ENCODE measurements at places on chromosomes 12 and 14.

- DNase-seq = no peak
These were observed 2.3 kb downstream of the MEG3 start for GRCh38 chr14:100828031-100828769.

GRCh38 chr14:56760164-56760914, 49.9 kb downstream of the OTX2 start:
- no peak for DNase-seq

- no peak for DNase-seq
These were observed at the start of gene PDE3A for GRCh38 chr12:20368114-20368650. Gene PDE3A (plus strand): TSS chr12:20368537. CDS start chr12:20369285, 748 bp downstream.

DNA sequence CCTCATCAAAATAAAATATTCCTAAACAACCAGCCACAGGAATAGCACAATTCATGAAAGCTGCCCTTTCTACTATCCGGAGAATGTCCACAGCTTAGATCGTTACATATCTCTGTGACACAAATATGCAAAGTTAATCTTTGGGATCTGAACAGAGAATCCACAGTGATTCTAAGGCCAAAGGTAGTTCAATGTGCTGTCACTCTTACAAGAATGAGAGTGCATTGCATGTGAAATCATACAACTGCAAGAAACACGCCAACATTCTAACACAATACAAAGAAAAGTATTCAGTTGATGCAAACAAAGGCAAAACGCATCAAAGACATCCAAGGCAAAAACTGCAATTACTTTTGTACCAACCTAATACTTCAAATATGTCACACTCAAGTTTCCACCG, 60.4 kb downstream of the KSR2 start:
- no peak for DNase-seq

DNA sequence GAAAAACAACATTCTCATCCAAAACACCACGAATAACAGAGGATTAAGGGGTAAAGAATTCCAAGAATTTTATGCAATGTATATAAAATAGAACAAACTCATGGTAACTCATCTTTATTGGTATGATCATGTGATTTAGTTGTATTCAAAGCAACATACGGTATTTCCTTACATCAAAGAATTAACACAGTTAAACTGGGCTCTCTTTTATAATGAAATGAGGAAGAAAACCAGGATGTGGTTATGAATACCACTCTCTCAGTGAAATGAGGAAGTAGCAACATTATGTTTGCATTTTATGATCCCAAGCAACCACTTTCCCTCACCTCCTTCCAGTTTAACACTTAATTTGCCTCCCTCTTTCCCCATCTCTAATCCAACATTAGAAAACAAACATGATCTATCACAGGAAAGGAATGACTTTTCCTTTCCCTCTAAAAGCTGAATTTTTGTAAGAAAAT, 22.9 kb downstream of the SPTLC2 start:
- no peak for DNase-seq

GRCh38 chr12:2179953-2180736, 127.4 kb downstream of the CACNA1C start:
- no peak for DNase-seq

- DNase-seq = no peak
These were observed 920.5 kb downstream of the LRFN5 start for GRCh38 chr14:42527141-42527540.

- DNase-seq = no peak
These were observed 120.9 kb downstream of the SLC8A3 start for GRCh38 chr14:70067810-70068209.

DNA sequence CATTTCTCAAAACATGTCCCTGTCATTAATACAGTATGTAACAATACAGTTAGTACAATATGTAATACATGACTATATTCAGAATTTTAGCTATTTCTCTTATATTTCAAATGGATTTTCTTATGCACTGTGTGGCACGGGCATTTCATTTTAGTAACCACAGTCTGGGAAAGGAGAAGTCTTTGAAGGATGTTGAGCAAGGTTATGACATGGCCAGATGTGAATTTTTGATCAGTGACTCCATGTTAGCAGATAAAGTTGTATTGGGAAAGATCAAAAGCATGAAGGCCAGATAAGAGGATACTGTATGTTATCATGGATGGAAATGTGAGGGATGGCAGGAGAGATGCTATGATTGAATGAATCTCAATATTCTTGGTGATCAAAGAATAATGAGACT, 285.2 kb downstream of the NAV3 start:
- no peak for DNase-seq

DNA sequence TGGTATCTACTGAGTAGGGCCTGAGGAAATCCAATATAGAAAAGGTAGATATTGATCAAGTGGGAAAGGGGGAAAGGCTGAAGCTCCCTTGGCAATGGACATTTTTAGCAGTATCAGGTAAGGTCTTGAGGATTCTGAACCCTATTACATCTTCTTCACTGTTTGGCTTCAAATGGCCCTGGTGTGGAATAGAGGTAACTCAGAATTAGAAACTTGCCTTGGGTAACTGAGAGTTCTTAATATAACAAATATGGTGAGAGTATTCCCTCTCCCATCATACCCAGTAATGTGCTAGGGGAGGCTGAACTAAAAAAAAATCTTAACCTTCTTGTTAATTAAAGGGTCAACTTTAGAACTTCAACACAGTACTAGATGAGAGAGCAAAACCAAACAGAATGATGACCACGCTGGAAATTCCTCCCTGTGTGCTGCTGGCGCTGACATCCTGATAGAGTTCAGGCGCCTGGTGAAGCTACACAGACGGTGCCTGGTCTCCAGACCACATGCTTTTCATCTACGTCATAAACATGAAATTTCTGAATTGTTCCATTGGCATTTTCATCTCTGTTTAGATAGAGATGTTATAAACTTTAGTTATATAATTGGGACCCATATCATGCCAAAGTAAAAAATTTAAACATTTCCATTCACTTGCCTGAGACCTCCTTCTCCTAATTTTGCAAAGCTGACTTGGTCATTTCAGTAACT, 128.3 kb downstream of the AKAP6 start:
- no peak for DNase-seq

- no peak for DNase-seq
These were observed 50.5 kb downstream of the LMNTD1 start for GRCh38 chr12:25502596-25502995.

GRCh38 chr12:93537769-93538168, 34.7 kb upstream of the SOCS2 start:
- no peak for DNase-seq

DNA sequence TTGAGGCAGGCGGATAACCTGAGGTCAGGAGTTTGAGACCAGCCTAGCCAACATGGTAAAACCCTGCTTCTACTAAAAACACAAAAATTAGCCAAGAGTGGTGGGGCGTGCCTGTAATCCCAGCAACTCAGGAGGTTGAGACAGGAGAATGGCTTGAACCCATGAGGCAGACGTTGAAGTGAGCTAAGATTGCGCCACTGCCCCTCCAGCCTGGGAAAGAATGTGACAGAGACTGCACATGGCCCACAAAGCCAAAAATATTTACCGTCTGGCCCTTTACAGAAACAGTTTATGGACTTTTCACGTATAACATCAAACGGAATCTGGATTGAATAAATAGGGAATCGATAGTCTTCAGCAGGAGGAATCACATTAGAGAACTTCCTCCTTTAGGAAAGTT, 3.5 kb downstream of the RSRC2 start:
- no peak for DNase-seq

DNA sequence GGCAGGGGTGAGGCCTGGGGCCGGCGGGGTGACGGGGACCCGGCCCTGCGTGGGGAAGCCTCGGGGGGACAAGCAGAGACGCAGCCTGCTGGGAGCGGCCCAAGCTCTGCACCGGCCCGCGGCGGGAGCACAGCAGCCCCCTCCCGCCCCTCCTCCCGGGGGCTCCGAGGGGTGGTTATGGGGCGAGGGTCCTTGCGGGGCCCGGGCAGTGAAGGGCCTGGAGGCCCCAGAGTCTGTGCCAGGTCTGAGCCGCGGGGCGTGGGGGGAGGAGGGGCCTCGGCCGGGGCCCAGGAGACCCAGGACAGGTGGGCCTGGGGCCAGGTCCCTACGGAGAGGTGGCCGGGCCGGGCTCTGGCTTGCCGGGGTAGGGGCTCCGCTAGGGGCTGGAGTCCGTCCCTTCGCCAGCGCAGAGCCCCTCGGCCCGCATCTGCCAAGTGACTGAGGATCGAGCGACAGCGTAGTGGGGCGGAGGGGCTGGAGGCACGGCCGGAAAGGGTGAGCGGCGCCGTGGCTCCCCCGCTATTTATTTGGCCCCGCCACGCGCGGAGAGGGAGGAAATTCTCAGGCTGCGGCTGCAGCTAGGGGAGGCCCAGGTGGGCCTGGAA, 495 bp downstream of the TMEM121 start:
- DNase-seq = no peak

DNA sequence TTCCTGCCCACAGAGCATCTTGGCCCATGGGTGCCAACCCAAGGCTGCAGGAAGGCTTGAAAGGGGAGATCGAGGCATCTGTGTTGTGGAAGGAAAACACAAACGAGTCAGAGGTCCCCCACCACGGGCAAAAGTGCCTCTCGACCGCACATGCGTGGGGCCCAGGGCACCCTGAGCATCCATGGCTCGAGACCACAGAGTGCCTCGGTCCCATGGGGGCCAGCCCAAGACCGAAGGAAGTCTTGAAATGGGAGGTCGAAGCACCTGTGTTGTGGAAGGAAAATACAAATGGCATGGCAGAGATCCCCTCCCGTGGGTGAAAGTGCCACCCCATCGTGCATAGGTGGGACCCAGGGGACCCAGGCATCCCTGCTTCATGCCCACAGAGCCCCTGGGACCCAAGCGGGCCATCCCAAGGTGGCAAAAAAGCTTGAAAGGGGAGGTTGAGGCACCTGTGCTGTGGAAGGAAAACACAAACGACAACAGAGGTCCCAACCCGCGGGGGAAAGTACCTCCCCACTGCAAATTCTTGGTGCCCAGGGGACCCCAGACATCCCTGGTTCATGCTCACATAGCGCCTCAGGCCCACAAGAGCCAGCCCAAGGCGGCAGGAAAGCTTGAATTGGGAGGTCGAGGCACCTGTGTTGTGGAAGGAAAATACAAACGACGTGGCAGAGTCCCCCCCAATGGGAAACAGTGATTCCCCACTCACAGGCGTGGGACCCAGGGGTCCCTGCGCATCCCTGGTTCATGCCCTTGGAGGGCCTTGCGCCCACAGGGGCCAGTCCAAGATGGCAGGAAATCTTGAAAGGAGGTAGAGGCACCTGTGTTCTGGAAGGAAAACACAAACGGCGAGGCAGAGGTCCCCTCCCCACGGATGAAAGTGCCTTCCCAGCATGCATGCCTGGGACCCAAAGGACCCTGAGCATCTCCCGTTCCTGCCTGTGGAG, 373.0 kb downstream of the ALG10 start:
- DNase-seq = no peak

DNA sequence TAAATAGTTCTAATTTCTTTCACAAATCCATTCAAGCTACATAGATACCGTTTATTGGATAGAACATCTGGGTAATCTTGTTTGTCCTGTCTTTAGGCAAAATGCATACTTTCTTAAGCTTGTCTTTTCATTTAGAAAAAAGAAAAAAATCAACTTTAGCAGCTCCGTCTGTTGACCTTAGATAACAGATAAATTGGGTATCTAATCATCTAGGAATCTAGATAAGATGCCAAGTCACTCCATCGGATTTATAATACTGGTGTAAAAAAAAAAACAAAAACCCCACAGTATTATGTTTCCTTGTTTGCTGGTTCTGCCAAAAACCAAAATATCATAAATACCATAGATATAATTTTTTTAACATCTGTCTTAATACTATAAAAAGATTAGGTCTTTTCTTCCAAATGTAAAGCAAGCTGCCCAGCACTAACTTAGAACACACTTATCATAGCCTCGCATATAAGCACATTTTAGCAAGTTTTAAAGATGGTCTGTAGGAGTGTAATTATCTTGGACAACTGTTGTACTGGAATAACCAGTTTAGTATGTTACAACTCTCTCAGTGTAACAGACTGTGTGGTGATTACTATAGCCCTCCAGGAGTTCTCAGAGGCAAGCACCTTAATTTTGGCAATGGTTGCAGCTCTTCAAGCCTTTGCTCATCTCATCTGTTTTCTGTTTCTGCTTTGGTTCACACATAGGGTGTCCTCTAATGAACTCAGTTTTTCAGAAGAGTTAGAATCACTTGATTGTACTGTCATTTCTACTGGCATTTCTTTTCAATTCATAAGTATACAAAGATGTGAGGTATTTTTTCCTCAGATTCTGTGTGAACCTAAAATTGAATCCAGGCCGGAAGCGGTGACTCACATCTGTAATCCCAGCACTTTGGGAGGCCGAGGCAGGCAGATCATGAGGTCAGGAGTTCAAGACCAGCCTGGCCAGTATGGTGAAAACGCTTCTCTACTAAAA, 83.1 kb downstream of the ANO6 start:
- DNase-seq = no peak

GRCh38 chr14:51550636-51551035, 101.1 kb upstream of the FRMD6 start:
- DNase-seq = no peak

DNA sequence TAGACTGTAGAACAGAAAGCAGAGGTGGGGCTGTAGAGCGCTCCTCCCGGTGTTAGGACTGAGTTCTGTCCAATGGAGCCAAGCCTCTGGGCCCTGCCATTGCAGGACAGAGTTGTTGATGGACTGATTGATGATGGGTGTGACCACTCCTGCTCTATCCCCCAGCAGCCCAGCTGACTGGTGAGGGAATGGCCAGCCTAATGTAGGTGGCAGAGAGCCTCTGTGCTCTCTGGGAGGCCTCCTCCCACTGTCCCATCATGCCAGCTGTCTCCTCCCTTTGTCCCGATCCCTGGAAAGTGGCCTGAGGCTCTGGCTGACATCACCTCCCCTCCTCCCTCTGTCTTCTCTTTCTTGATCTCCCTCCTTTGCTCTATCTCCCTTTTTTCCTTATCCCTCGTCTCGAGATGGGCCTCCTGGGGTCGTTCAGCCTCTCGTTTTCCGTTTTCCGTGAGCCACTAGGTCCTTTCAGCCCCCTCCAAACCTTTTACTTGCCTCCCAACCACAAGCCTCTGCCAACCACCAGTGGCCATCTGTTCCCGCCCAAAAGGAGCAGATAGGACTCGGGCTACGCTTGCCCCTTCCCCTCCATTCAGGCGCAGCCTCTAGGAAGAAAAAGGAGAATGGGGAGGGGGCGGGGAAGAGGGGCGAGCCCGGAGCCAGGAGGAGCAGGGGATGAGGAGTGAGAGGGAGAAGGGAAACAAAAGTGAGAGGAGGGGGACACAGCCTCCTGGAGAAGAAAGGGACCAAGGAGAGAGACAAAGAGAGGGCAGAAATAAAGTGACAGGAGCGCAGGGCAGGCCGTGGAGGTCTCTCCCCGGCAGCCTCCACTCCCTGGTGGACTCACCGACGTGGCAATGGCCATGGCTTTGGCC, 572 bp downstream of the EFS start:
- DNase-seq = no peak

- no peak for DNase-seq
These were observed 380.8 kb downstream of the EGLN3 start for GRCh38 chr14:33569821-33570687.

All from cortex of kidney (tissue), 1 donor.